ENCODE measurements at places on chromosomes 7 and 10.

DNA sequence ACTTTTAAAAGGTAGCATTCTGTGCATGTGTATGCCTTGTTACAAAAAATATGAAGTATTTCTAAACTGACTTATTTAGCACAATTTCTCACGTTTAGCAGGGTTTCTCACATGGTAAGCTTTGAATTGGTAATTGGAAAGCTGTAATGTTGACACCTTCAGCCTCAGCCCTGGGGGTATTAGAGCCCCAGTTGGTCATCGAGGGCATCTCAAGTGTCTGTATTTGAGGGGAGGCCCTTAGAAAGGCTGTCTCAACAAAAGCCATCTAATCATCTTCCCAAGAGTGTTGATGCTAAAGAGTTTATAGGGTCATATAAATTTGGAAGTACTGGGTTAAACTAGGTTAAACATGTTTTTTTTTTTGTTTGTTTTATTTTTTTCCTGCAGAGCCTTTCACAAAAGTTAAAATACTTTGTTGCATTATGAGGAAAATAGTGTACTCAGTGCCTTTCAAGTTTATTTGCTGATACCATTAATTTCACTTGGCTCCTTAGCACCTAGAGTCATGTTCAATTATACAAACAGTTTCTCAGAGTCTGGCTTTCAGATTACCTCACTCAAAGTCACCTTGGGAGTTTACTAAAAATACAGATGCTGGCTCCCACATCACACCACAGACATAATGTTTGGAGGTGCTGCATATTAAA is 134.0 kb downstream of the CD36 start:
- no peak for DNase-seq

GRCh38 chr7:117612637-117613036 is 132.8 kb downstream of the CFTR start:
- no peak for DNase-seq

GRCh38 chr10:72335394-72336258 is 19.1 kb downstream of the DNAJB12 start:
- DNase-seq, result no peak

DNA sequence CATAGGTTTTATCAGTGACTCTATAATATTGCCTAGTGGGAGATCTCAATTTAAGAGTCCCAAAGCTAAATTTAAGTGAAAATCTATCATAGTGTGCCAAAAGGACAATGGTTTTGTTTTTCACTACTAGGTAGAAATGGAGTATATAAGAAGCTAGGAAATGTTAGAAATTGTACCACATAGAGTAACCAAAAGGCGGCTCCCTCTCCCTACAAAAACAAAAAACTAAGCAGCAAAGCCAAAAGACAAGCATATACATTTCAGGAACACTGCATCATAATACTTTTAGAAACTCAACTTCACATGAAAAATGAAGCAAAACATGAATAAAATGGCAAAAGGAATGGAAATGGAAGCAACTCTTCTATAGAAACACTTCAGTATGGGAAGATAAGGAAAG is 271.6 kb downstream of the CACNA2D1 start:
- DNase-seq, result no peak

DNA sequence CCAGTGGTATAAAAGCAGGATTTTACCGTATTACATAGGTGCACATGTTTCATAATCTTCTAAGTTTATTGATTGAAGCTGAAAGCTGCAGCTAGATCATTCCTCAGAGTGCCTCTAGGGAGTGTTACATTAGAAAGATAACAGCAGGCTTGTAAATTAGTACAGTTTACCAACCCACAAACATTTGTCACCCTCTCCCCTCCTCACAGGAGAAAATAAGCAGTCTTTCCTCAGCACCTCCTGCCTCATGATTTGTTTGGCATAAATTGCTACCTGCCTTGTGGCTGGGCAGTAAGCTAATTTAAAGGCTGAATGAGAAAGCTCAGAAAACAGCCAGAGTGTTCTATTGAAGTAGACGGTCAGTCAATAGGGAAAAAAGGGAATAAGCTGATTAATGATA is 74.2 kb downstream of the NXPH1 start:
- no peak for DNase-seq

DNA sequence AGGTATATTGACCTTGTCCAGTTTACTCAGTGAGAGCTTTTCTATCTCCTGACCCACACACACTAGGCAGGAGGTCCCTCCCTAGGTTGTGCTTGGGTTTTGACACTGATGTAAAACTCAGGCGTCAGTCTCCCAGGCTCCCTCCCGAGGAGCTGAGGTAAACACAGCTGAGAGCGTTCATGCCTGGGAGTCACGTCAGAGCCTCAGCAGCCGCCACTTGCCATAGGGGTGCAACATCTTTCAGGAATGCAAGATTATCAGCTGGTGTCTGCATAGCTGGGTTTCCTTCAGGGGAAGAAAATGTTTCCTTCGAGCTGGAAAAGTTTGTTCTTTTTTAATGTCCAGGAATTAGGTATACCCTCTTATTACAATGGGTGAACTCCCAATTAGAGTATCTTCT is 70.6 kb downstream of the FGFR2 start:
- DNase-seq, result no peak

DNA sequence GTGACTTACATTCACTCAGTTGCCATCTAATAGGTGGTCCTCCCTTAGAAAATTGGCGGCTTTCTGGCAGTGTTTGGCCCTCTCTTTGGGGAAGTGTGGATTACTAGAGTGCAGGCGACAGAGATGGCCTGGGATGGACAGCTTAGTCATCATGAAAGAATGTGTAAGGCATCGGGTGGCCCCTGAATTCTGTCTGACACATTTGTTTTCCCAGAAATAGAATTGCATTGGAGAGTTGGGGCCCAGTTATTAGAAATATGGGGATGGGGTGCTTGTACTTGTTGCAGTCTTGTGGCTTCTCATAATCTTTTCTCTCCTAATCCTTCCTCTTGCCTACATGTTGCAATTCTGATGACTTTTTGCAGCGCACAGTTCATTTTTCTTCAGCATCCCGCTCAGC is 13.8 kb downstream of the TCF7L2 start:
- DNase-seq, result no peak

GRCh38 chr7:80087771-80088170 is 46.9 kb upstream of the GNAI1 start:
- DNase-seq, result no peak

DNA sequence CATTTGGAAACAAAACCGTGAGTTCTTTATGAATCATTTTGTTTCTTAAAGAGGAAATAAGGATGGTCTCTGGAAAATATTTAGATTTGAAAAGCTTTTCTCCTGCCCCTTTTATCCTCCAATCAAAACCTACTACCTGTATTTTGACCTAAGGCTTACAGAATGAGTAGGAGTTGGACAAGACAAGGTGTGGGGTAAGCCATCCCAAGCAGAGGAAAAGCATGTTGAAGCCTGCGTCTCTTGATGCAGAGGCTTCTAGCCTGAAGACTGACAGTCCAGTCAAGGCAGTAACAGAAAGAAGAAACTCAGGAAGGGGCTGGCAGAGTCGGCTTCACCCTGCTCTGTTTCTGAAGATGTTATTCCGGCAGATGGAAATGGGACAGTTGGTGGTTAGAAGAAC is 551.1 kb downstream of the SORCS3 start:
- no peak for DNase-seq

DNA sequence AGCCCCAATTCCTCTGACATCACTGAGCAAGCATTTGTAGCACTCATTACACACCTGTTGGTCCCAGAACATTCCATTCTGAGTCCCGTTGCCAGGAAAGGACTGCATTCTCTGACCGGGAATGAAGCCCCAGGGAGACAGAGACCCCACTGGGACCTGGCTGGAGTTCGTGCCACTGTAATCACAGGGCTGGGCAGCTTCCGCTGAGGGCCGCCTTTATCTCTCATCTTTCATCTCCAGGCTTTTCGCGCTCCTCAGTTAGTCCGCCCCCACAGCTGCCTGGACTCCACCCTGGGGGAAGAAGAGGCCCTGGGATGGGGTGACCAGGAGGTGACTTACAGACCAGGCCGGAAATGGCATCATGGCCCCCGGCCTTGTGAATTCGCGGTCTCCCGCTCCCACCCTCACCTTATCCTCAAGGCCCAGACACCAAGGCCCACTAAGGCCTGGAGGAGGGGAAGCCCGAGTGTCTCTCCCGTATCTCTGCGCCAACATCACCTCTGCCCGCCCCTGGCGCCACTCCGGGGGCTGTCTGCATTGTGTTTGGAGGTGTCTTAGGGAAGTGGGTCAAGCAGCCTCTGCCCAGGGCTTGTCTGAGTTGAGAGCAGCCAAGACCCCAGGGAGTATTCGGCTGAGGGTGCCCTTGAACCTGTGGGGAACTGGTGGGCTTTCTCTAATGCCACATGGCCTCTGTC is 75.4 kb downstream of the PROSER2 start:
- DNase-seq, result peak; percentile 94

- DNase-seq, result peak; percentile 55
Measured at GRCh38 chr10:122703483-122704448, 4.1 kb upstream of the C10orf120 start.

DNA sequence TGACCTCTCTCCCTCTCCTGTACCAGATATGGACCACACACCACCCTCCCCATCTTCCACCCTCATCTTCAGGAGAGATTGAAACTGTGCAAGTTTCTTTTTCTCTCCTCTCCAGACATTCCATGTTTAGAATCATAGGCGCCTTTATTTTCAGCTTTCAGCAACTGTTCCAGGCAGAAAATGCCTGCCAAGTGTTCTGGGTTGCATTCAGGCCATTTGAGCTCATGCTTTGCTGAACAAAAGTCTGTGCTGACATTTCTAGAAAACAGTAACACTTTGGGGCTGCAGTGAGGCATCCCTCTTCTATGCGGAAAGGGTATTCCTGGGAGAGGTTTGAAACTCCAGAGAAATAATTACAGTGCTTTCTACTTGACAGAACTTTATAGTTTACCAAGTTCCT is 361.7 kb downstream of the GPAM start:
- no peak for DNase-seq

DNA sequence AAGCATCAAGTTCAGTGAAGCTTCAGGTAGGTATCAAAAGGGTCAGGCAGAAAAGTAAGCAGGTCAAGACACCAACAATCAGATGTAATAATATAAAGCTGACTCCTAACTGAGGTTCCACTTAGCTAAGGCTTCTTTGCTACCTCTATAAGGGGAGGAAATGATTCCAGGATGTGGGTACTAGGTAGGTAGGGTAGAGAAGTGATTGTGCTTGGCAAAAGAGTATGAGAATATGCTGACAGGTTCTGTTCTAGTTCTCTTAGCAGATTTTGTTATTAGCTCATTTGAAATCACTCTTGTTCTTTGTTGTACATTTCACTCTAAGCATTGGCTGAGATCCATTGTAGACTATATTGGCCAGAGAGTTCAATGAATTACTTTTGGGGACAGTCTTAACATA is 40.7 kb upstream of the CBLL1 start:
- no peak for DNase-seq

GRCh38 chr7:137846827-137847567 is at the start of gene DGKI:
DGKI (minus strand) TSS chr7:137846974.
- DNase-seq, result no peak

DNA sequence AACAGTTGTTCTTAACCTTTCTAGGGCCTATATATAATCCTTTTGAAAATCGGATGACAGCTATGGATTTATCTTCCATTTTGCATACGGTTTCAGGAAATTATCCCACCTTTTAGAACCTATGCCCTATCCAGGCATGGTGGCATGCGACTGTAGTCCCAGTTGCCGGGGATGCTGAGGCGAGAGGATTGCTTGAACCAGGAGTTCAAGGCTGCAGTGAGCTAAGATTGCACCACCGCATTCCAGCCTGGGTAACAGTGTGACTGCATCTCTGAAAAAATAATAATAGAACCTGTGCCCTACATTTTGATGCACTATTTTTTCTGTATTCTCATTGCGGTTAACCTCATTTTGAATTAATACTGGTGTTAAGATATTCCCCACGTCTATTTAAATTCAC is 11.6 kb downstream of the CCAR1 start:
- no peak for DNase-seq

GRCh38 chr7:103879928-103880600 is 109.4 kb downstream of the RELN start:
- DNase-seq, result no peak

DNA sequence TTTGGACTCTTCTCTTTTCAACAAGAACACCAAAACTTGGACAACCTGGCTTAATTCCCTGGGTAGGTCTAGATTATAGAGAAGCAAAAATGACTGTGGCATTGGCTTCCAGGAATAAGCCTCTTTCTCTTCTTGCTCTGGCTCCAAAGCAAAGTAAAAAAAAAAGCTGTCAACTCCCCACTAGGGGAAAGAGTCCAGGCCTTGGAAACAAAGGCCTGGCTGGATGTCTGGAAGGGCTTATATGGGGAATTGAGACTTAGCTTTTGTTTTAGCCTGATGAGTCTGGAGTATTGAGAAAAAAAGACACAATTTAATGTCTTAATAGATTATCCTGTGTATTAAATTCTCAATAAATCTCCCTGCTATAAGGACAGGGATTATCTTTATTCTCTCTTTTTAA is 300.6 kb downstream of the SORCS3 start:
- DNase-seq, result no peak

DNA sequence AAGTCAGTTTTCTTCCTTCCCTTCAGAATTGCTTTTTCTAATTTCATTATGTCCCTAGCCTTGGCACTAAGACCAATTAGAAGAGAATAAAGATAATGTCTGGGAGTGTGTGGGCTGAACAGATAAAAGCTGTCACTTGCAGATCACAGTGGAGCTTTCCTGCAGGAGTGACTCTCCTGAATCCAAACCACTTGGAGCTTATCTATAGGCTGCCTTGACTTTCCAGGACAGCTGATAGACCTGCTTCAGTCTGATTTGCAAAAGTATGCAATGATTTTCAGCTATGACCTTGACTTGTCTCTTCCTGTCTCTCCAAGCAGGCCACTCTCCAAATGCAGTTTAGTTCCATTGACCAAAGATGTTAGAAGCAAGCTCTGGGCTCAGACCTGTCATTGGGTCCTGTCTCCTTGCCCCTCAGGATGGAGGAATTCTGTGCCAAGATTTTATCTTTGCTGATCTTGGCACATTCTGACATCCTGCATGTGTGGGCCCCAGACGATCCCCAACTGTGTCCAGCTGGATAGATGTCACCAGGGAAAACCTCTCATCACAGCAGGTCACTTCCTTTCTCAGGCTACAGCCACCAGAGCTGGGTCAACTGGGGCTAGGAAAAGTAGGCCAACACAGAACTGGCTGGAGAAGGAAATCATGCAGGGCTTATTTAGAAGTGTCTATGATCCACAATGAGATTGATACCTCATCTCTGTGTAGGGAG is 120.9 kb upstream of the ZNF438 start:
- peak; percentile 33 for DNase-seq

DNA sequence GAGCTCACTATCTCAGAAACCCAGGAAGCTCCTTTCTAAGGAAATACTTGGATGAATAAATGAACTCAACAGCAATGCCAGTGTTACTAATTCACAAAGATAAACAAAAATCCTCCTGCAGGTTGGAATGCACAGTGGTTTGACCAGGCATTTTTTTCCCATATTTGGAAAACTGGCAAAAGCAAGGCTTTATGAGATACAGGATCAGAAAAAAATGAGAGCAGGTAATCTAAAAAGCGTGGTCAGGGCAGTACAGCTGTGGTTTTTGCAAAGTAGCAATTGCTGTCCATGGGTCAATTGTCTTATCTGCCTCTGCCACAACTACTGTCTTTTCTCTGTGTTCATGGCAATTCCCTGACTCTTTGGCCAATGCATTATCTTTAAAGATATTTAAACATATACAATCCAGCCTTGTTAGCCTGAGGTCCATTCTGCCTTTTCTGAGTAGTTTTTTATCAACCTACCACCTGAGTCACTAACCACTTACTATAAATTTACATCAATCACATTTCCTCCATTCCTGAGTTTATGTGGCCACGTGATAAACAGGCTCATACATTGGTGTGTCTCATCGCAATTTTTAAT is 564.5 kb upstream of the IGFBP3 start:
- no peak for DNase-seq
